OCI-LY7 (cell line): ENCODE measurements at places on chromosomes 2 and 18.

DNA sequence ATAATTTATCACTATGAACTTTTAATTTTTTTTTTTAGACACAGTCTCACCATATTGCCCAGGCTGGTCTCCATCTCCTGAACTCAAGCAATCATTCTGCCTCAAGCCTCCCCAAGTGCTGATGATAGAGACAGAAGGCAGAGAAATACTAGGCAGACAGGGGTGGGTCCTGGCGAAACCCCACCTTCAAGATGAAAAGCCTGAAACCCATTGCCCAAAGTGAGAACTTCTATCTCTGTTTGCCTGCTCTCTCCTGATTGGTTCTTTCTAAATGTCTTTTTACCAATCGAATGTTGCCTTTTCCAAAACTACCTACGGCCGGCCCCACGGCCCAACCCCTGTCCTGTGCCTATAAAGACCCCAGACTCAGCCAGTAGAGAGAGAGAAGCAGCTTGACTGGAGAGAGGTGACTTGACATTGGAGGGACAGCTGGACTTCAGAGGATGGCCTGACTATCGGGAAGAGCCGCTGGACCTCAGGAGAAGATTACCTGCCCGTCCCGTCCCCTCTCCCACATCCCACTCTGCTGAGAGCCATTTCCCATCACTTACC lies 21.9 kb downstream of the PRKD3 start:
- no peak for DNase-seq

DNA sequence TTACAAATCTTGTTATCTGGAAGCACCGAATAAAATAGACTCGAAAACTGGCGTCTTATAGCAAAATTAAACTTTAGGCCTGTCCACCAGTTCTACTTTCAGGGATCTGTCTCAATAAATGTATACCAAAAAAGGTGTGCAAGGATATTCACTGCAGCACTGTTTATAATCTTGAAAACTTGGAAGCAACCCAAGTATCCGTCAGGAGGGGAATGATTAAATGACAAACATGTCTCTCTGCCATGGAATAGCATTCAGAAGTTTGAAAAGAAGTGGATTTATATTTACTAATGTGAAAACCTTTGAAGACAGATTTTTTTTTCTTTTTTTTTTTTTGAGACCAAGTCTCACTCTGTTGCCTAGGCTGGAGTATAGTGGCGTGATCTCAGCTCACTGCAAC lies 32.3 kb upstream of the SATB2 start:
- no peak for DNase-seq

DNA sequence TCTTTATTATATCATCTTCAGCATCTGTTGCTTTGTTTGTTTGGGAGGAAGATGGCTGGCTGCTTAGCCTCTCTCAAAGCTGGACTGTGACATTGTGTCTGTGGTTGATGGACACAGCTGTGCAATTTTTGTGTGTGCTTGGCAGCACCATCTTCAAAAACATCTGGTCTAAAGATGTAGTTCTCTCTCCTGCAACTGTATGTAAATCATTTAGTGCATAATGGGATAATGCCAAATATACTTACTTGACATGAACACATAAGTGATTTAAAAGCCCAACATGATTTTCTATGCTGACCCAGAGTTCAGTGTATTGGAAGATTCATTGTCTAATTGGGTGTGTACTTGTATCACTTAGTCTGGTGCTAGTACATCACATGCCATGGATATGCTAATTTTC lies 112.2 kb downstream of the MAP4K4 start:
- DNase-seq, result peak; percentile 16

- no peak for DNase-seq
These were observed 34.2 kb upstream of the THOC1 start for GRCh38 chr18:302097-302496.

DNA sequence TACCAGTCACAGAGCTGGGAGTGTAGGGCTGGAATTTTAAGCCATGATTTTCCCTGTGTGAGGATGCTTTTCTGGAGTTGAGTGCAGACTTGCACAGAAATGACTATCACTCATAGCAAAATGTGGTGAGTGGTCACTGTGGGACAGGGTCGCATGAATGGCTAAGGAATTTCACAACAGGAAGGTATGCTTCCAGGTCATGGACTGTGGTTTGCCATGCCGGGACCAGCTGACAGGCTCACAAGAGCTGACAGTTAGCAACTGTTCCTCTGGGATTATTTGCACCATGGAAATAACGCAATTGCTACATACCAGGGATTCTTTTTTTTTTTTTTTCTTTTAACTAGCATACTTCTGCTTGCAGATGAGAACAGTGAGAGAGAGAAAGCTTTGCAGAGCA lies 3.8 kb upstream of the UXS1 start:
- no peak for DNase-seq

- no peak for DNase-seq
These were observed 690.4 kb upstream of the NRXN1 start for GRCh38 chr2:51722311-51722710.

DNA sequence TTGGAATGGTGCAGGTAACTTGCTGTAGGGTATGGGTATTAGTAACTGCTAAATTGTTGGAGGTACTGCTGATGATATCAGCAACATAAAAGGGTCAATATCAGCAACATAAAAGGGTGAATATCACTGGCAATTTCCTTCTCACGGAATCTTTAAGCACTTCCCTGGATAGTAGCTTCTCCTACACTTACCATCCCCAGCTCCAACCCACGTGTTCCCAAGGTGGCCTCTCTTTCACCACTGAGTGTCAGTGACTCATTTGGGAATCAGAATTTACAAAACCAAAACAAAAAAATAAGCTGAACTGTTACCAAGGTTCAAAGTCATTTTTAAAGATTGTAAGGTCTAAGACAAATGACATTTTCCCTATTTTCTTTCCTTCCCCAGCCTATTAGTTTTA lies 70.8 kb downstream of the LRP2 start:
- no peak for DNase-seq

GRCh38 chr18:78352910-78353309 lies 626.7 kb upstream of the SALL3 start:
- no peak for DNase-seq

DNA sequence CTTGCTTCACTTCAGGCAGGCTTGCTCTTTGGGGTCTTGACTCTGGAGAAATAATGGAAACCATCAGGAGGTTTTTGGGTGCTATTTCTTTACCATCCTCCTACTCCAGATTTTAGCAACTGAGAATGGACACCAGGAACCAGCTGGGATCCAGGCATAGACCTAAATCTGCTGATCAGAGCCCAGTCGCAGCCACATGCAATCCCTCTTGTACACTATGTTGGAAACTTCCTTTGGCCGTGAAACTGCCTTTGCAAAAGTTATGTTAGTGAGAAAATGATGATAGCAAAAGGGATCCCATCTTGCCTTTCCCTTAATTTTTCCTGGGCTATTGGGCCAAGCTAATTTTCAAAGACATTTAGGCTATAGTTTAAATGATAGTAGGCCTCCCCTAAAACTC lies 158.8 kb upstream of the ARL4C start:
- no peak for DNase-seq

GRCh38 chr18:67932271-67932670 lies 415.8 kb upstream of the DSEL start:
- DNase-seq, result no peak

- no peak for DNase-seq
These were observed 132.8 kb downstream of the PIK3C3 start for GRCh38 chr18:42087876-42088275.

DNA sequence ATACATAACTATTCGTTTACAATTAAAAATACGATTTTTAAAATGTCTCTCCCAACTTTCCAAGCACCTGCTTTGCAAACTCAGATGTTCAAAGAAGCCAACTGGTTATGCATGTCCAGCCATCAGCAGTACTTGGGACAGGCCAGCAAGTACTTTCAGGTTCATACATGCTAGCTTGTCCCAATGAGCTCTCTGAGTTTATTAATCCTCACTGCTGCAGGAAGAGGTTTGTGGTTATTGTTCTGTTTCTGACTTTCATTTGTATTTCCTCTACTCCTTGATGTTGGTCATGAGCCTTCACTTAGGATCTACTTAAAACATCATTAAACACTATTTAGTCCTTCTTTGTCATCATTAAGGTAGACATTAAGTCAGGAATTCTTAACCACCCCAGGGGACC lies 374.1 kb downstream of the LRATD1 start:
- no peak for DNase-seq

DNA sequence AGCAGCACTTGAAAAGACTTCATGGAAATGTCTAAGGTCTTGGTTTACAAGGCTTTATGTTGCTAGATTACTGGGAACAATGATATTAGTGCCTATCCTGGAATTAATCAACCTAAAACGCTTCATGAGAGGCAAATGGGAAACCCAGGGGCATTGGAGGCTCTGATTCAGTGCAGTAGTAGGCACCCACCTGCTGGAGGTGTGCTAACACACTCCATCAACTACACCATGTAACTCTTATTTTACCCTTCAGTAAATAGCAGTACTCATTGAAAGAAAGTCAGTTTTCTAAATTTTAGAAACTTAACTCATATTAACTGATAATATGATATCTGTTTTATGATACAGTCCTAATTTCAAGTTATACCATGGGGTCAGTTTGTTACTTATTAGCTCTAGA lies 17.4 kb upstream of the HNRNPA3 start:
- DNase-seq, result no peak

DNA sequence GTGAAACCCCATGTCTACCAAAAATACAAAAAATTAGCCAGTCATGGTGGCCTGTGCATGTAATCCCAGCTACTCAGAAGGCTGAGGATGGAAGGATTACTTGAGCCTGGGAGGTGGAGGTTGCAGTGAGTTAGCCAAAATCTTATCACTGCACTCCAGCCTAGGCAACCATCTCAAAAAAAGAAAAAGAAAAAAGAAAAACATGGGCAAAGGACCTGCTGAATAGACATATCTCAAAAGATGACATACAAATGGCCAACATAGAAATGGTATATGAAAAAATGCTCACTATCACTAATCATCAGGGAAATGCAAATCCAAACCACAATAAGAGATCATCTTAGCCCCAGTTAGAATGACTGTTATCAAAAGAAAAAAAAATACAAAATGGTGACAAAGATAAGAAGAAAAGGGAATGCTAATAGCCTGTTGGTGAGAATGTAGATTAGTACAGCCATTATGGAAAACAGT lies 1.4 kb upstream of the TGOLN2 start:
- no peak for DNase-seq

DNA sequence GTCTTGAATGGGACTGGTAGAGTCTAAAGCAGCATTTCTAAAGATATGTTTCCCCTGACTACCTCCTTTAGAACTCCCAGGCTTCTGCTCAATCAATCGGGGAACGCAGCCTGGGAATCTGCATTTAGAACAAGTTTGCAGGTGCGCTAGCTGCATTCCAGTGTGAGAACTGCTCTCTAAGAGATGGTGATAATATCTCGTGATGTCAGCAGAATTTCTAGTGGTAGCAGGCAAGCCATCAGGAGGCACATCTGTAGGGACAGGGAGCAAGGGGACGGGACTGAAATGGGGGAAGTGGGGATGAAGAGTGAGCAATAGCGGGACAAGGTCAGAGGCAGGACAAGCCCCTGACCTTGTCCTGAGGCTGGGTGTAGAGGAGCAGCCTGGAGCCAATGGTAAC lies 120.3 kb upstream of the DNMT3A start:
- no peak for DNase-seq

GRCh38 chr2:234677758-234678538 lies 181.1 kb upstream of the ARL4C start:
- DNase-seq, result no peak

- no peak for DNase-seq
These were observed 148.7 kb downstream of the CABLES1 start for GRCh38 chr18:23283916-23284430.

DNA sequence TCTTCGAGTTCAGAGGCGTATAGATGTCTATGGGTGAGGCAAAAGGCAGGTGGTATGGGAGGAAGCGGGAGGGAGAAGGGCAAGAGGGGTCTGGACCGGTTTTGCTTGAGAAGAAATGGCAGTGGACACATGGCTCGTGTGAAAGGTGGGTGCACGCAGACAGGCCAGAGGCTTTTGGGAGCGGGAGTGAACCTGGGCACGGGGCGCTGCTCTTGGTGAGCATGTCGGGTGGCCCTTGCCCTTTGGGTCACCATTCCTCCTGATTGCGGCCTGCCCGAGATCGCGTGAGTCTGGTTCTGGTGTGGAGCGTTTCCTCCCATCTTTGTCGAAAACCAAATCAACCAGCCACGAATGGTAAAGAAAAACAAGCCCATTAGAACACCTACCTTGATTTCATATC lies 12.6 kb downstream of the LDLRAD4 start:
- DNase-seq, result no peak

DNA sequence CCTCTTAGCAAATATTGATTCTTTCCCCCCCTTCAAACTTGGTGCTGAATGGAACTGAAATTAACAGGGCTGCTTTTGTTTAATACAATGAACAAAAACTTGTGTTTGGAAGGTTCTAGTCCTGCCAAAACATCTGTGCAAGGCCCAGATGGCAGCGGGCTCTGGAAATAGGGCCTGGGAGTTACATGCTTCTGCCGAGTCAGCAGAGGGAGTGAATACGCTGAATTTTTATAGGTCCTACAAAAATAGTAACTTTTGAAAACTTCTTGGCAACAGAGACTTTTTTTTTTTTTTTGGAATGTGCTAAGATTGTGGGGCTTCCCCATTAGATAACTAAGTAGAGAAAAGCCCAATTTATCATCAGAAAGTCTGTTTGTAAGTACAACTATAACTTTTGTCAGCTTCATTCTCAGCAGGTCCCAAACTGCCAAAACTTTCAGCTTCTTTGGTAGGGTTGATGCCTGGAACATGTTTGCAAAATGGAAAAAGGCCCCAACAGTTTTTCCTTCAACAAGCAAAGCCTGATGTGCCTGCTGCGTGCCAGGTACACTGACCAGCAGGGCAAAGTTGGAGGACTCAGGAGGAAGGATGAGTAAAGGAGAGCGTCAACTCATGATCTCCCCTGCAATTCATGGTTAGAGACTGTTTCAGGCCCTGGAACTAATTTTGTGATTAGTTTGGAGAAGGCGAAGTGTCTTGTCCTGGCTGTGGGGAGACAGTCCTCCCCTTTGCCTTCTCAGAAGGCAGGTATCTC lies 45.1 kb upstream of the HDAC4 start:
- DNase-seq, result no peak

- DNase-seq, result no peak
These were observed 188.3 kb downstream of the FBXO15 start for GRCh38 chr18:73959352-73959751.

DNA sequence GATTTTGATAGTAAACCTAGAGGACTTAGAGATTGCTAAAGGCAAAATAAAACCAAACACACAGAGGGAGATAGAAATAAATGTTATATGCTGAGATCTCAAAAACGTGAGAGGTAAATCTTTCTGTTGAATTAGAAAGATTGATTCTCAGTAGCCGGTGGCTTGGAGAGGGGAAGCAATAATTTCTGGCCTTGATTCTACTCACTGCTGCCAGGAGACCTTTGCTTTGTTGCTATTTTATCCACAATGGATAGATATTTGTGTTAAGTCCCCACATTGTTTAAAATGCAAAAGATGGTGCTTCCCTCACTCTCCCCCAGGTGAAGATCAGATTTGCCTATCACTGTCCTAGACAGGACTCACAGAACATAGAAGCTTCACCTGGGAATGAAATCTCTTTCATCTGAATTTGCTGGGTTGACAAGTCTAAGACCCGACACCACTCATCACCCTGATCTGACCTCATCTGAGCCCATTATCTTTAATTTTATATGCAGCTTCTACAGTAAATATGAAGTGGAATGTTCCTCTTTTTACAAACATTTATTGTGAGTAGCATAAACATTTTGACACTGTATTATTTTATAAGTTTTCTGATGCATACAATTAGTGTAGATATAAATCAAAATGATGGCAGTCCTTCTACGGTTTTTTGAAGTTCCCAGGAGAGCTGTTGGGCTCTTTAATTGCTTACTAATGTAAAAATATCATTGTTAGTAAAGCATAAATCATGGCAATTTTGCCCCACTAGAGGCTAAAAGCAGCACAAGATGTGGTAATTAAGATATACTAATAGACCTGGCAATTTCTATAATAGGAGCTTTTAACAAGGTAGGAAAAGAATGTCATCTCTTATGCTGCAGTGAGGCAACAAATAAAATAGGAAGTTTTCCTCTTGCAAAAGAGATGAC lies 149.7 kb downstream of the DCC start:
- no peak for DNase-seq
